ENCODE measurements at places on chromosomes 3 and 15.

DNA sequence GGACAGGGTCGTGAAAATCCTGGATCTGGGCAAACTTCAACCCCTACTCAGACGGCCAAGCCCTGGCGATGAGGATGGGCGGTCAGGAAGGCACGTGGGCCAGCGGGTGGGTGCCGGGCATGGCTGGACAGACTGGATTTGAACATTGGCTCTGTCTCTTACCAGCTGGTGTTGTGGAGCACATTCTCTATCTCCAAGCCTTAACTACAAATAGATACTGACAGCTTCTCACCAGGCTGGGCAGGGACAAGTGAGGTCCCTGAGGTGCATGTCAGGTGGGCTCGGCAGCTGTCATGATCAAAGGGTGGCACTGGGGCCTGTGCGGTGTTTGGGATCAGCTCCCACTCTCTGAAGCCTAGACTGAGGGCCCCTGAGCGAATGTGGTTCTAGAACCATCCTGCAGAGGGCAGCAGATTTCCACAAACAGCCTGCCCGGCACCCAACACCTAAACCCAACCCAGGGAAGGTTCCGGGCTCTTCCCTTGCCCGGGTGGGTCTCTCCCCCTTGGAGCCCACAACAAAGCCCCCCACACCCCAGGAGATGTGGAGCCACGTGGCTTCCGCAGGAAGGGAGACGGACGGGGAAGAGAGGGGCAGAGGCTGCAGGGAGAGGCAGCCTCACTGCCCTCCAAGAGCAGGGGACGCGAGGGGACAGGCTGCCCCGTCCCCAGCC, 58.4 kb downstream of the RGMA start:
- no peak for DNase-seq

DNA sequence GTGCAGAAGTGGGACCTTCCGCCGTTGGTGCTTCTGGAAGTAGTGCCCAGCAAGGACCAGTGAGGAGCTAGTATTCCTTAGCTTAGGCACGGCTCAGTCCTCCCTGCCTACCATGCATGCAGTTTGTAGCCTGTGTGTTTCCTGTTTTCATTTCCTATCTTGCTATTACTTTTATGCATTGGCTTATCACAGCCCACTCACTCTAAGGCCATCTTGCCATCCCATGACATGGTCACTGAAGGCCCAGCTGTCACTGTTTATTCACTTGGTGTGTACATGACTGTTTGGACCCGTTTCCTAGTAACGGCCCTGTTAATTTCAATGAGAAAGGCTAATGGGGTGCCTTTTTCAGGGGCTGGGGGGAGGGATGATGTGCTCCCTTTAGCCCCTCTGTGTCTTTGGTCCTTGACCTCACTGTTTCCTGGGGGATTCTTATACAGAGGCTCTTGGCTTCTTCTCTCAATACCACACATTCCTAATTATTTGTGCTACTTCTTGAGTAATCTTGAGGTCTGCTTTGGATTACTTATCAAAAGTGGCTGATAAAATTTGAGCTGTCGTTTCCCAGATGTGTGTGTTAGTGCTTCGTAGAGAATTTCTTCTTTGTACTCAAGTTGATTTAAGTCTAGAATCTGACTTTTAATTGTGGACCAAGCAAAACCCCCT, 24.5 kb upstream of the TRAK1 start:
- DNase-seq, result no peak

- DNase-seq, result no peak
Observed at GRCh38 chr3:126961791-126962461, 21.0 kb upstream of the PLXNA1 start.

DNA sequence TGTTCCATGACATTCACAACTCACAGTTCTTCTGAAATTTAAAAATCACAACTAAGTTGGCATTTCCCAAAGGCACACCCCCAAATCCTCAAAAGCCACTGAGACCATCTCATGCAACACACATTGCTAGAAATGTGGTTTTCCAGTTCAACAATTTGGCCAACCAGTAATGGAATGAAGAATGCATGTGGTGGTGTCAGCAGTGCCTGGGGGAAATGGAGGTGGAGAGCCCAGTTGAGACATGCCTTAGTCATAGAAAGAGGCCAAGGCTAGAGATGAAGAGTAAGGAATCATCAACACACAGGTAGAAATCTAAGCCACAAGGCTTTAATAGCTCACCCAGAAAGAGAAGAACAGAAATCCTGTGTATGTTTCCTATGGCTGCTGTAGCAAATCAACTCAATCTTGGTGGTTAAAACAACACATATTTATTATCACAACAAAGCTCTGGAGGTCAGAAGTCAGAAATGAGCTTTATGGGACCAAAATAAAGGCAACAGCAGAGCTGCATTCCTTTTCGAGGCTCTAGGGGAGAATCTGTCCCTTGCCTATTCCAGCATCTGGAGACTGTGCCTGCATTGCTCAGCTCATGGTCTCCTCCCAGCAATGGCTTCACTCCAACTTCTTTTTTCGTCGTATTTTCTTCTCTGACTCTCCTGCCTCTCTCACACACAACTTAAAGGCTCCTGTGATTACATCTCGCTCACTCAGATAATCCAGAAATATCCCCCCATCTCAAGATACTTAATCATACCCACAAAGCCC, 54.0 kb downstream of the SNTN start:
- DNase-seq, result no peak

DNA sequence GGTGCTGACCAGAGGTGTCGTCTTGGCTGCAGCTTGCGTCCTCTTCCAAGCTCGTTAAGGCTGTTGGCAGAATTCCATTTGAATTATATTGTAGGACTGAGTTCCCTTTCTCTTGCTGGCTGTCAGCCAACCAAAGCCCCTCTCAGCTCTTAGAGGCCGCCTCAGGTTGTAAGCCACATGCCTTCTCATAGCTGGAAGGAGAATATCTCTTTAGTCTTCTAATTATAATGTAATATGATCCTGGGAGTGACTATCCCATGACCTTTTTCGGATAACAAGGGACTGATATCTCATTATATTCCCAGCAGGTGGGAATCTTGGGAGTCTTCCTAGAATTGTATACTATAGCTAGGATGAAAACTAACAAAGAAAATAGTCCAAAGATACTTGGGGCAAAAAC, 4.8 kb downstream of the SCG5 start:
- DNase-seq, result no peak

DNA sequence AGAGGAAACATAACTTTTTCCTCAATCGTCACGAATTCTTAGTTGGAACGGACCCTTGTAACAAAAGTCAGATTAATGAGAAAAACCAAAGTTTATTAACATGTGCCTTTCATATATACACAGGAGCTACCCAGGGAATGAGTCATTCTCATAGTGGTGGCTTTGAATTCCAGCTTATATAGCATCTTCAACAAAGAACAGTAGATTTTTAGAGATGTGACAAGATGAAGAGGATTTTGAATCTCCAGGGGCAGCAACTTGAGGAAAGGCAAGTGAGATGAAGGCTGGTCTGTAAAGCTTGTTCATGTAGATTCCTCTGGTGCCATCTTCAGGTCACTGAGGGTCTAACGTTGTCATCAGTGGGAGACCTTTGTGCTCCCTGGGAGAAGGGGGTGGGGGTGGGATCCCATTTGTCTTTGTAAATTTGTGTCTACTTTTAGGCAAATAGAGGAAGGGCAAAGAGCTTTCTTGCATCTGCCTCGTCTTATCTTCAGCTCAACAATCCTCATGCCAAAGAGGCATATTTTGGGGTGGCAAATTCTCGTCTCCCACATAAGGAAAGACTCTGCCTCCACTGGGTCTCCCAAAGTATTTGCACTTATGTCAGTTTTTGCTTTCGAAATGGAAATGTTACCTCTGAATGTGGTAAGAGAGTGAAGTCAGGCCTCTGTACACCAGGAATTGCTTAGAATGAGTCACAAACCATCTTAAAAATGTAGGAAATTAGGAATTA, 29.5 kb downstream of the CLEC3B start:
- peak; percentile 43 for DNase-seq

DNA sequence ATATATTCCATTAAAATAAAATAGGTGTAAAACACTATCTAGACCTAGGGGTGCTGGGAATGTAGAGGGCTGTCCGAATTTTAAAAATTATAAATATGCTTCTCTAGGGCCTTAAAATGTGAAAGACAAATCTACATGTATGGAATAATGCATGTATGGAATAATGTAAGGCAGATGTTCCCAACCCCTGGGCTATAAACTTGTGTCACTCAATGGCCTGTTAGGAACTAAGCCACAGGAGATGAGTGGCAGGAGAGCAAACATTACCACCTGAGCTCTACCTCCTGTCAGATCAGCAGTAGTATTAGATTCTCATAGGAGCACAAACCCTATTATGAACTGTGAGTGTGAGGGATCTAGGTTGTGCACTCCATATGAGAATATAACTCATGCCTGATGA, 482.6 kb upstream of the TGFBR2 start:
- no peak for DNase-seq

GRCh38 chr3:118525077-118525476, 509.6 kb downstream of the IGSF11 start:
- DNase-seq, result no peak

DNA sequence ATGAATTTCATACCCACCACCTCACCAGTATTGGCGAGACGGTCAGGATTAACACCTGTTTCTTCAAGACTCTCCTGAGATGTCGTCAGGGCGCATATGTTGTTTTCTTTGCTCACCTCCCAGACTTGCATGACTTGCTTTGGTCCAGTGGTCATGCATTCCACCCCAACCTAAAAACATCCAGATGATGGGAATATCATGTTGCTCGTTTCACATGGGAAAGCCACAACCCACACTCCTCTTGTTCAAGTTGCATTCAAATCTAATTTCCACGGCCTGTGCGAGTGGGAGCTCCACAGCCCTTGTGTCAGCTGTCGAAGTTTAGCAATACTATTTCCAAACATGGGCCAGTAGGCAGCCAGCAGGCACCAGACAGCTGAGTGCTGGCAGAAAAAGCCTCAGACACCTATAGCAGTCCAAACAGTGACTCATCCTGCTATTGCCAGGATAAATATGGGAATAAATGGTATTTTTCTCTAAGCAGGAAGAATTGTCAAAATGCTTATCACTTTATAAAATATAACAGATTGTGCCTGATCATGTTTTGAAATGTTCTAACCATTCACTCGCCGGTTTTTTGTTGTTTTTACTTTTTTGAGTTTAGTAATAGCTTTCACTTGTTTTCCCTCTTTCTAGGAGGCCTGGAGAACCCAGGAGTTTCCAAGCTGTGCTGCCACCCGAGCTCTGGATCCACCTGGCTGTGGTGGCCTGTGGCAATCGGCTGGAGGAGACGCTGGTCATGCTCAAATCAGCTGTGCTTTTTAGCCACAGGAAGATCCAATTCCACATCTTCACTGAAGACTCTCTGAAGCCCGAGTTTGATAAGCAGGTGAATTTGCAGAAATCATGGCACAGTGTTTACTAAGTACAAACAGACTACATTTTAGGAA, 20.1 kb downstream of the GXYLT2 start:
- peak; percentile 92 for DNase-seq

Measured in BJ (cell line).